Right ventricle myocardium superior (tissue), 1 donor: ENCODE measurements at places on chromosomes 6 and 20. TPM values are rescaled to one million over a fixed set of nuclear protein-coding genes. Genes with fewer than 3 reads are reported as not detected.

GRCh38 chr6:136945711-136946121, 23.6 kb downstream of the SLC35D3 start:
- no peak for DNase-seq

GRCh38 chr20:37020636-37021035, 69.1 kb upstream of the SAMHD1 start:
- DNase-seq = no peak

- no peak for DNase-seq
Measured at GRCh38 chr6:36124881-36125280, 5.4 kb upstream of the MAPK13 start.

The ASIP gene
- 18.9 TPM for total RNA-seq

DNA sequence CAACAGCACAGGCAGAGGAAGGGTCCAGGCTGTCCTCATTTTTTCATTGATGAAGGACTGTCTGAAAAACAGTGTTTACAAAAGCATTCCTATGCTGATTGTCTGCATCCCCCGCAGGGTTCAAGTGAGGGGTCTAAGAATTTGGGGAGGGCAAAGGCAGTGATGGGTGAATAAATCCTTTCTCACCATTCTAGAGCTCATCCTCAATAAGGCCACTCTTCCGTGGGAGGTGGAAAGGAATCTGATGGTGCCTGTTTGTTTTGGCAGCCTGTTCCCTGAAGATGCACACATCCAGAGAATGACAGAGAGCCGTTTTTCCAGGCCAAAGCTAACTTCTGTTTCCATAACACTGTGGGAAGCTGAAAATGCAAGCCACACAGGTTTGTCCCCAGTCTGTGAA, 164.5 kb downstream of the MOXD1 start:
- no peak for DNase-seq

DNA sequence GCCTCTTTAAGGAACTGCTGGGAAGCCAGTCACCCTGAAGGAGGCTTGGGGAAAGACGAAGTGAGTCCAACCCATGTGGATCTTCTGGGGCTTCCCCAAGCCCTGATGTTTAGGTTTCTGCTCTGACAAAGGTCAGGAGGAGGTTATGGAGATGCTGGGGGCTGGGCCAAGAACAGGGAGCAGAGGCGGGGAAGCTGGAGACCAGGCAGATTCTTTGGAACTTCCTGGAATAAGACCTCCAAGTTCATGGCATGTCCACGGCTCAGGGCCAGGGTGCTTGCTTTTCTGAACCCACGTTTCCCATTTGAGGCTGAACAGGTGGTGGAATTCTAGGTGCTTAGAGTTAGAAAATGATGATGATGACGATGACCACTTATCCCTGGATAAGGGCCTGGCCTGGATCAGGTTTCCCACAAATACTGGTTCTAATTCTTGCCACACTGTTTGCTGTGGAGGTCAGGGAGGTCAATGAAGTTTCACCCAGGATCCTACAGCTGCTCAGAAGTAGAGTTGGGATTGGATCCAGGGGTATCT, 30.0 kb upstream of the TGM2 start:
- no peak for DNase-seq

The CLDN20 gene
- total RNA-seq = not detected

DNA sequence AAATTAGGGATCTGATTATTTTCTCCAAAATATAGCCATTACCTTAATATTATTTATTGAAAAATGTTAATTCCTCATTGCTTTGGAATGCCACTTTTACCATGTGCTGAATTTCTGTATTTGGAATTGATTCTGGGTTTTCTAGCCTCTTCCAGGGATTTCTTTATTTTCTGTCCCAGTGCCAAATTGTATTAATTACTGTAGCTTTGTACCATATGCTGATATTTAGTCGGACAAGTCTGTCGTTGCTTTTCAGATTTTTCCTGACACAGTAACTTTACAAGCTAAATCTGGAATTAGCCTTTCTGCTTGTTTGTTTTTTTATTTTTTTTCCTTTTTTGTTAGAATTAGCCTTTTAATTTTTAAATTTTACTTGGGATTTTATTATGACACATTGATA, 10.9 kb upstream of the TMEM14B start:
- DNase-seq = no peak

The TBC1D22B gene
- 5.6 TPM for total RNA-seq

GRCh38 chr6:52491203-52492069, 71.3 kb downstream of the EFHC1 start:
- no peak for DNase-seq

The SPATS1 gene
- total RNA-seq = not detected

The PTPRK gene
- 27.9 TPM for total RNA-seq

DNA sequence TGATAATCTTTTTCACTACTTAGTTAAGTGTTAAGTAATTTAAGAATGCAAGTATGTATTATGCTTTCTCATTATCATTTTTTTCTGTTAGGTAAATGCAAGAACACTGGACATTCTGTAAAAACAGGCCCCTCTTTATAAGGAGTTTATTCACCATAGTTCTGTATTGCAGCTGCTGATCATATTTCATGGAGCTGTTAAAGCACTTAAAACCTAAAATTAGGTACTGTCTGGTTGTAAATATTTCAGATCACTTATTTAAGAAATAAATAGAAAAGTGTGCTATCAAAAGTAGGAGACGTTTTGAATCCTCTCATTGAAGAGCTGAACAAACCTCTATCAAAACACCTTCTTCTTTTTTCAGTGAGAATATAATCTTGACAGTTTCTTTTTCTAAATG, 3.9 kb downstream of the EYA4 start:
- DNase-seq = no peak

The PLN gene
- total RNA-seq = 2,342 TPM

DNA sequence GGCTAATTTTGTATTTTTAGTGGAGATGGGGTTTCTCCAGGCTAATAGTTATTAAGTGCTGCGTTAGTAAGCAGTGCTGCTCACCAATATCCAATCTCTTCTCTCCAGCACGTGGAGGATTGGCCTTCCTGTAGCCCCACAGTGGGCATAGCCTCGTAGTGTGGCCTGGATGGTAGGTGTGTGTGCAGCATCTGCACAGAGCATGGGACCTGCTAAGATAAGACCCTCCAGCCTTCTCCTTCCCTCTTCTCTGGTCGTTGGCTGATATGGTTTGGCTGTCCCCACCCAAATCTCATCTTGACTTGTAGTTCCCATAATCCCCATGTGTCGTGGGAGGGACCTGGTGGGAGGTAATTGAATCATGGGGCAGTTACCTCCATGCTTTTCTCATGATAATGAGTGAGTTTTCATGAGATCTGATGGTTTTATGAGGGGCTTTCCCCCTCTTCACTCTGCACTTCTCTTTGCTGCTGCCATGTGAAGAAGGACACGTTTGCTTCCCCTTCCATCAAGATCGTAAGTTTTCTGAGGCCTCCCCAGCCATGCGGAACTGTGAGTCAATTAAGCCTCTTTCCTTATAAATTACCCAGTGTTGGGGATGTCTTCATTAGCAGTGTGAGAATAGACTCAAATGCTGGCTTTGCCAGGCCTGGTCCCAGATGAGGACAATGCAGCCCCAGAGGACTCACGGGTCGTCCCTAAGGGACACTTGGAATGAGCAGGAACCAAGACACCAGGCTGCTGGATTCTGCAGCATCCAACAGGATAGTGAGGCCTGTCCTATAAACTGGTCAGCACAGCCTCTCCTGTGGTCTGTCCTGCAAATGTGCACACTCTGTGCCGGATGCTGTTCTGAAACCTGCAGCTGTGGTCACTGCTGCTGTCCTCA, 63.4 kb upstream of the AFDN start:
- DNase-seq = no peak

GRCh38 chr6:20534295-20535262, at the start of gene CDKAL1:
TSS of gene CDKAL1 (plus strand) at chr6:20534457. CDS start at chr6:20546351, 11,894 bp downstream.
- DNase-seq = peak; percentile 93

The TFAP2B gene
- not detected for total RNA-seq

DNA sequence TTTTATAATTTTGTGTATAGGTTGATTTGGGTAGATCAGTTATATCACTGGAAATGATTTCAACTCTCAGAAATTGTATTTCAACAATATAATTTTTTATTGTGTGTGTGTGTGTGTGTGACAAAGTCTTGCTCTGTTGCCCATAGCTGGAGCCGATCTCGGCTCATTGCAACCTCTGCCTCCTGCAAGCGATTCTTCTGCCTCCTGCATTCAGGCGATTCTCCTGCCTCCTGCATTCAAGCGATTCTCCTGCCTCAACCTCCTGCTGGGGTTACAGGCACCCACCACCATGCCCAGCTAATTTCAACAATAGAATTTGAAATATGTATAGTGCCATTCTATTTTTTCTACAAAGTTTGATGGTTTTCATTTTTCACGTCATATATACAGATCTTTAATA, 24.1 kb downstream of the AFDN start:
- DNase-seq = no peak

DNA sequence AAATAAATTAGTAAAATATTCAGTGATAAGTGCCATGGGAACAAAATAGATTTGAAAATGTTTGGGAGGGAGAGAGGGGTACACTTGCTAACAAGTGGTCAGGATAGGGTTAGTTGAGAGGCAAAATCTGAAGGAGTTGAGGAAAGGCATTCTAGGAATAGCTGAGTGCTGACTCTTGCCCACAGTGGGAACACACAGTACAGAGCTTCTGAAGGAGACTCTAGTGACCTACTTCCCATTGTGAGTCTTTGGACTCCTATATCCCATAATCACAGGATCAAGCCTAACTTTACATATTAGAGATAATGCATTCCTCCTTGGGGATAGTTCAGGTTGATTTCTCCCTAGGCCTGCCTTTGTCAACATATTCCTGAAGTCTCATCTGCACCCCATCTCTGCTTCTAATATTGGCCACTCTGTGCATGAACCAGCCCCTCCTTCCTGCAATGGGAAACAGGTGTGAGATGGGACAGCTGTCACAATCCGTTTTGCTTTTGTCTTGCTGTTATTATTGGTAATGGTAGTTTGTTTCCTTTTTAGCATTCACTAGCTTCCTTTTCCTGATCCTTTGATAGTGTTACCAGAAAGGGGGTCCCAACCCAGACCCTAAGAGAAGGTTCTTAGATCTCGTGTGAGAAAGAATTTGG, 2.6 kb upstream of the TRIM38 start:
- no peak for DNase-seq

DNA sequence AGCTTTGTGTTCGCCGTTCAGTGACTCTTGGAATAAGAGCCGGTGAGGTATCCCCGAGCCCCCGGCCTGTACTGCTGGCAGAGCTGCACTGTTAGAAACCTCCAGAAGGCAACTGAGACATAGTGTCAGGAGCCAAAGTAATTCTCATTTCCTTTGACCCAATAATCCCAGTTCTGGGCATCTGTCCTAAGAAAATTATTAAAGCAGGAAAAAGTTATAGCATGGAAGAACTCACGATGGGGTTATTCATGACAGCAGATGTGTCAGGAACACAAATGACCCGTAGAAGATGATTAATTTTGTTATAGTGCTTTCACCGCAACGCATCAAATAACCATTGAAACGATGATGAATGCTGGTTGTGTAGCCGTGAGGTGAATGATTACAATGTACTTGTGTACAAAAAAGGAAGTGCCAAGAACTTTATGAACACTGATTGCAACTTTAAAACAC, 20.3 kb downstream of the CYP21A2 start:
- DNase-seq = no peak

DNA sequence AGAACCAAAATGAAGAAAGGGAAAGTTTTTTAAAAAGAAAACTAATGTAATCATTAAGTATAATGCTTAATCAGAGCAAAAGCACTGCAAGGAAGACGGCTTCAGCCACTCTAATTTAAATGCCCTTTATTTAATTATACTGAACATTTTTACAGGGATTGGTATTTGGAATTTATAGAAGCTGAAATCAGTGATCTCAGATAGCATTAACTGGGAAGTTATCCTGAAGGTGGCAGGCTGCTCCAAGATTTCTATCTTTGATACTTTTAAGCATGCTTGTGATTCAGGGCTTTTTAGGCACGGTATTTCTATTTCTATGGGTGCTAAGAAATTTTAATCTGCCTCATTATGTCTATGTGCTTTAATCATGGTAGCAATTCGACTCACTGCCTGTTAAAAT, 1.3 kb upstream of the NDUFAF4 start:
- DNase-seq = no peak

DNA sequence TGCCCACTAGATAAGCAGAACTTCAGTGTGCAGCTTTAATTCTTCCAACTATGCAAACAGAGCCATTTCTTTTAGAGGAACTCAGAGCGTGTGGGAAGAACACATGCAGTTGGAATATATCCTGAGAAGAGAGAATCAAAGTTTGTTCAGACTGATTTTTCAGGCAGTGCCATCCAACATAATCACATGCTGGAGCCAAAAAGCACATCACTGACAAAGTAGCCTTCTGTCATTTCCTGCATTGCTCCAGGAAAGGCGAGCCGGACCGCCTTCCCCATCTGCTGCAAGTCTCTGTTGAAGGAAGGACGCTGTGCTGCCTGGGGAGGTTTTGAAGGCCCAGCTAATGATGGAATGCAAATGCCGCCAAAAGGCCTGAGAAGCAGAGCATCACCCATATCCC, 98.4 kb downstream of the DOK5 start:
- peak; percentile 37 for DNase-seq

- no peak for DNase-seq
Measured at GRCh38 chr6:53761036-53761435, 33.8 kb upstream of the LRRC1 start.

GRCh38 chr6:112946051-112946450, 598.9 kb downstream of the RFPL4B start:
- DNase-seq = no peak

GRCh38 chr20:24235296-24236175, 233.9 kb upstream of the SYNDIG1 start:
- no peak for DNase-seq

- DNase-seq = no peak
Measured at GRCh38 chr6:44960898-44961297, 367.2 kb upstream of the RUNX2 start.

- DNase-seq = no peak
Measured at GRCh38 chr6:33781131-33781975, 7.6 kb downstream of the LEMD2 start.

The MAPK13 gene
- 0.32 TPM for total RNA-seq

The RPP40 gene
- 3.1 TPM for total RNA-seq

GRCh38 chr20:3563133-3563532, 92.3 kb downstream of the ATRN start:
- no peak for DNase-seq

DNA sequence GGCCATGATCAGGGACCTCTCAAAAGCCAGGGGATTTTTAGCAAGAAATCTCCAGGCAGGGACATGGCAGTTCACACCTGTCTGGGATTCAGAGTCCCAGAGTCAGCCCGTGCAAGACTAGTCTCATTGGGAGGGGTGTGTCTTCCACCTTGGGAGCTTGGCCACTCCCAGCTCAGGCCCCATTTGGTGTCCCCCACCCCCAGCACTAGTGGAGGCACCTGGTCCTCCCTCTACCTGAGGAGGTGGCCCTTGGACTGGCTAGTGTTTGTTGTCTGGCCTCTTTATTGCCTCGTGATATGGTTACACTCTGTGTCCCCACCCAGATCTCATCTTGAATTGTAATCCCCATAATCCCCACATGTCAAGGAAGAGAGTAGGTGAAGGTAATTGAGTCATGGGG, 140.8 kb upstream of the PHACTR3 start:
- DNase-seq = no peak
